ENCODE measurements at places on chromosomes 16 and 17. TPM values are rescaled to one million over a fixed set of nuclear protein-coding genes. Genes with fewer than 3 reads are reported as not detected.

Gene HOXB9
- total RNA-seq: 0.16 TPM

DNA sequence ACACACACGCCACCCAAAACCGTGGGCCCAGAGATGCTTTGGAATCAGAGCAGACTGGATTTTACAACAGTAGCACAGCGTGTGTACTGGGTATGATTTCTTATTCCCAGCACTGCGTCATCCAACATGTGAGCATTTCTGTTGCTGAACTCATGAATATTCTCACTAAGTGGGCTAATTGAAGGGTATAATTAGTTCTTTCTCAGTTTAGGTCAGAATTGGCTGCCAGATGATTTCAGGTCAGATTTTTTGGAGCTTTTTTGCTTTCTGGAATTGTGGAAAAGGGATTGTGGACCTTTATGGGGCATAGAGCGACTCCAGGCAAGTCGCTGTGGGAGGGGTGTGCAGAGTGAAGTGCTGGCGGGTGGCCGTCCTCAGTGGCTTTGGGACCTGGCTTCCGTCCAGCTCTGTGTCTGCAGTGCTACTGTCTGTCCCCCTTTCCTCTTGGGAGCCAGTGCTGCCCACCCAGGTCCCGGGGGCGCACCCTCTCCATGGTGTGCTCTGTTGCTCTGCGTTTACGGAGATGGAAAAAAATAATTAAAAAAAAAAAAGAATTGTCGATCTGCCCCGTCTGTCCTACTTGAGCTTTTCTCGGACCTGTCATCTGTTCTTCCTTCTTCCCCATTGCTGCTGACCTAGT, 25.0 kb downstream of the FOXK2 start:
- no peak for DNase-seq

DNA sequence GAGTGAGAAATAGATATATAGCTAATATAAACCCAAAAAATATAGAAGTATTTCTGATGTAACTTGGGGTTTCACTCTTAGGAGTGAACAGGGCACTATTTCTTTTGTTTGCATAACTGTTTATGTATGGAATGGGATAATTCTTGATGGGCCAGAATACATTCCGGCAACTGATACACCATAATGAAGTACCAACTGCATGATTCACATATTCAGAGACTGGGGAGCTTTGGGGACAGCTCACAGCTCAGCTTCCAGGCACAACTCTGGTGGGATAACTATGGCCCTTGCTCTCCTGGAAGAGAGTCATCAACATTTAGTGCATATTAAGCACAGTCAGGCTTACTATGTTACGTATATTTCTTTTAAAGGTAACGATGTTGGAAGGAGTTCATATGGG, 42.1 kb upstream of the ADCY7 start:
- no peak for DNase-seq

DNA sequence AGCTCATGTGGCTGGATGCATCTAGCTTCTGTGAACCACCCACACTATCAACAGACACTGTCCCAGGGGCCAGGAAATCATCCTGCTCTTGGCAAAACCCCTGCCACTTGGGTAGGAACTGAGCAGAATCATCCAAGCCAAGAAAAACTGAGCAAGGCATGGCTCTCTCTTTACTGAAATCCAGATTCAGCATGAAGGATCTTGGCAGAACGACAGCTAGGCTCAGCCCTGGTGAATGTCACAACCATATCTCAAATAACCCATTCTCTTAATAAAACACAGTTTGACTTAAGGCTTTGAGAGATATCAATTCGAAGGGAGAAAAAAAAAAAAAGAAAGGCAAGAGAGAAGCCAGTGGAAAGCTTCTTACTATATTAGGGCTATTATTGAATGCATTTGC, 72.2 kb downstream of the MAF start:
- no peak for DNase-seq

- DNase-seq: peak; percentile 47
Measured at GRCh38 chr16:28210979-28211588, 681 bp downstream of the XPO6 start.

DNA sequence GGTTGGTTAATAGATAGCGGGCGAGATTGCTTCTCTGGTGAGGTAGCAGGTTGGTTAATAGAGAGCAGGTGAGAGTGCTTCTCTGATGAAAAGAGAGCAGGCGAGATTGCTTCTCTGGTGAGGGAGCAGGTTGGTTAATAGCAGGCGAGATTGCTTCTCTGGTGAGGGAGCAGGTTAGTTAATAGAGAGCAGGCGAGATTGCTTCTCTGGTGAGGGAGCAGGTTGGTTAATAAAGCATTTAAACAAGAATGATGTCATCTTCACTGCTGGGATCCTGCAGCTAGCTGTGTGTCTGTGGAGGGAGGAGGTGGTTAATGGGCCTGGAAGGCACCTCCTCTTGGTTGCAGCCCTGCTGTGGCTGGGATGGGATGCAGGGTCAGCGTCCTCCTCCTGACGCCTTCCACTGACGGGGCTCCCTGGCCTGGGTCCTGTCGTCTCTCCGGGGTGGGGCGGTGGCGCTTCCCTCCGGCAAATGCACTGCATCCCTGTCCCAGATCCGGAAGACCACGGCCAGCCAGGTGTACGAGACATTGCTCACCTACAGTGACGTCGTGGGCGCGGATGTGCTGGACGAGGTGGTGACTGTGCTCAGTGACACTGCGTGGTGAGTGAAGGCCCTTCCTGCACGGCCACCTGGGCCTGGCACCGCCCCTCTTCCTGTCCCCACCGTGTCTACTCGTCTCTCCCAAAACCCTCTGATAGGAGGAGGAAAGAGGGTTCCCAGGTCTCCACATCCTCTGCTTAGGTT, 99.2 kb upstream of the ZNF750 start:
- DNase-seq: no peak

- DNase-seq: no peak
Measured at GRCh38 chr16:74275031-74275636, 21.5 kb upstream of the PSMD7 start.

Gene HCRT
- not detected for total RNA-seq

DNA sequence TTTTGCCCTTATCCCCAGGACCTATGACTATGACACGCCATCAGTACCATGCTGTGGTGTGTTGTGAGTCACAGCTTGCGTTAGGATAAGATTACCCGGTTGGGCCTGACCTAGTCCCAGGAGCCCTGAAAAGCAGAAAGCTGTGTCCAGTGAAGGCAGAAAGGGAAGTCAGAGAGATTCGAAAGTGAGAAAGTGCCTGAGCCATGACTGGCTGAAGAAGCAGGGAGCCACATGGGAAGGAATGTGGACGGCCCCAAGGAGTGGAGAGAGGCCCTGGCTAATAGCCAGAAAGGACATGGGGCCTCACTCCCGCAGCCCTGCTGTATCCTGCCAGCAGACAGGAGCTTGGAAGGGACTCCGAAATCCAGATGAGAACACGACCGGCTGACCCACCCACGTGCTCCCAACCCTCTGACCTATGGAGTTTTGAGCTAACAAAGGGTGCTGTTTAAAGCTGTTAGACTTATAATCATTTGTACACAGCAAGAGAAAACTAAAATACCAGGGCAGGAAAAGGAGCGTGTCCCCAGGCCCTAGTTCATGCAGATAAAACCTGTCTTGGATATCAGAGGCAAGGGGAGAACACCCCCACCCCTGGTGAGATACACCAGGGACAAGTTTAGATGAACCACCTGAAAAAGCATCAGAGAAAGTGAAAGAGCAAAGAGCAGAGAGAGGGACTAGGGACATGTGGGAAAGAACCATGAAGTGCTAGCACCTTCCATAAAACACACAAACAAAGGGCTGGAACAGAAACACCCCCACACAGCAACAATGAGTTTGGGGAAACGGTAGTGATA, 115.3 kb downstream of the SLC39A11 start:
- DNase-seq: no peak

- no peak for DNase-seq
Measured at GRCh38 chr17:58046239-58047094, 36.8 kb upstream of the DYNLL2 start.

DNA sequence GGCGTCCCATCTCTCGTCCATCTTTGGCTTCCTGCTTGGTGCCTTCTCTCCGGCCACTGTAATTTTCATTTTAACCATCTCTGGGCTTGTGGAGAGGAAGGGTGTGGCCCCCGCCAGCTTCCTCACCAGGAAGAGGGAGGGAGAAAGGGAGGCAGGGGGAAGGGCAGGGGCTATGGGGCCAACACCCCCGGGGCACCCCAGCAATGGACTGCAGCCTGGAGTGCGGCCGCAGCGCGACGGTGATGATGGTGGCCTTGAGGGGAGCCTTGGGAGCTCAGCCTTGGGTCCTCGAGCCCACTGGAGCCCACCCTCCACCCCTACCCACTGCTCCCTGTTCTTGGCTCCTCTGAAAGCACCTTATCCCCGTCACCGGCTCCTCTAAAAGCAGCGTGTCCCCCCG, 9.5 kb downstream of the METRNL start:
- DNase-seq: no peak

GRCh38 chr16:56344518-56345405, 80.6 kb downstream of the AMFR start:
- no peak for DNase-seq

GRCh38 chr16:934178-934577, 36.6 kb downstream of the LMF1 start:
- DNase-seq: no peak

GRCh38 chr17:39325528-39326240, 75.7 kb downstream of the FBXL20 start:
- DNase-seq: no peak

Gene SLFN14
- not detected for total RNA-seq

DNA sequence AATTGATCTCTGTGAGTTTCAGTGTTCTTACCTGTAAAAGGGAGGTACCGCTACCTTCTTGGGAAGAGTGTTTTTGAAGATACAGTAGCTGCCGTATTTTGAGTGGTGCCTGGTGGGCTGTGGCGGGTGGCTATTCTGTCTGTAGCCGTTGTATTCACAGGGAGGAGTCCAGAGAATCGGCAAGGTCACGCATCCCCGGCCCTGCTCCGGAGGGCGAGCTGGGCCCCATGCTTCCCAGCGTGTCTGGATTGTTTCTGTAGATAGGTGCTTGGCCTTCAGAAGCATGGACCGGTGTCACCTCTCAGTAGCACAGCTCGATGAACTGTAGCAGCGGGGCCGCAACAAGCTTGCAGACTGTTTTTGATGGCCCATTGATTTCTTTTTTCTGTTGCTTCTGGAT, 295.6 kb downstream of the CPPED1 start:
- no peak for DNase-seq

Gene PGAP3
- total RNA-seq: 14.0 TPM

DNA sequence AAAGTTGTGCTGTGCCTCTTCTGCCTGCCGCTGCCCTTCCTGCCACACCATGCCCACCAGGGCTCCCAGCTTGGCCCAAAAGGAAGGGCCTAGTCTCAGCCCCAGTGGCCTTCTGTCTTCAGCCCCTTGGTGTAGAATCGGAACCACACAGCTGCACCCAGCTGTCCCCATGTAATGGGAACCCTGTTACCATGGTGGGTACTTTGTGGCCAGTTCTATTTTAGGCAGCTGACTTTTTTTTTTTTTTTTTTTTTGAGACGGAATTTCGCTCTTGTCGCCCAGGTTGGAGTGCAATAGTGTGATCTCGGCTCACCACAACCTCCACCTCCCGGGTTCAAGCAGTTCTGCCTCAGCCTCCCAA, 163.3 kb upstream of the GSE1 start:
- no peak for DNase-seq

DNA sequence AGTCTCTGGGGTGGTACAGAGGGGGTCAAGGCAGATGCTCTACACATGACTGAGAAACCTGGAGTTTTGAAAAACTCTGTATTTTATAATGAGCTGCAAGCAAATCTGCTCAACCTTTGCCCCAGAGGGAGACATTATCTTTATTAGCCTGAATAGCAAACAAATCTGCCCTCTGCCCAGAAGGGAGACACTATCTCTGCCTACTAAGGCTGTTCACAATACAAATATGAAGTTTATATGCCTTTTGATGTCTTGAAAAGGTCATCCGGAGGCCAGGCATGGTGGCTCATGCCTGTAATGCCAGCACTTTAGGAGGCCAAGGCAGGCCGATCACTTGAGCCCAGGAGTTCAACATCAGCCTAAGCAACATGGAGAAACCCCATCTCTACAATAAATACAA, 11.0 kb upstream of the XYLT1 start:
- DNase-seq: no peak

Gene TBC1D28
- total RNA-seq: not detected

Gene ZSCAN32
- total RNA-seq: 13.2 TPM

GRCh38 chr17:33942414-33942813, 312.7 kb upstream of the CCL2 start:
- DNase-seq: no peak

Gene RANBP10
- 17.3 TPM for total RNA-seq

- no peak for DNase-seq
Measured at GRCh38 chr16:55756963-55757362, 75.9 kb downstream of the CES1 start.

Gene GRB7
- total RNA-seq: 0.74 TPM

Gene BEAN1
- not detected for total RNA-seq

- no peak for DNase-seq
Measured at GRCh38 chr17:72219137-72219823, 98.5 kb downstream of the SOX9 start.

GRCh38 chr17:75822800-75823166, 21.4 kb downstream of the UNC13D start:
- no peak for DNase-seq

Gene CACNG3
- not detected for total RNA-seq

Gene RGS9
- 16.3 TPM for total RNA-seq

Gene ABCA3
- total RNA-seq: 12.5 TPM

DNA sequence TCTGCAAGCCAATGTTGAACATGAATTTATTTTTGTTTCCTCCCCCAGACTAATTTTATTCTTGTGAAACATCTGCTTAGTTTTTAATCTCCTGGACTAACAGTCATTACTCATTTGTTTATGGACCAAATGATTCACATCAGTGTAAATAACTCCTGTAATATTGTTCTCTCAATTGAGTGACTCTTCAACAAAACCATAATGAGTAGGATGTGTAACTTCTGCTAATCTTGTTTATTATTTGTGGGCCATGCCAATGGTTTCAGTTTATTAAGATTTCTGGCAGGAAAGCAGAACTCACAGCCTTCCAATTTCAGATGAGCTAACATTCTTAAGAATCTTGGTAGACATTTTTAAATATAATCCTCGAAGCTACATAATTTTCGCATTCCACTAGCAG, 1216.3 kb upstream of the GOT2 start:
- no peak for DNase-seq

DNA sequence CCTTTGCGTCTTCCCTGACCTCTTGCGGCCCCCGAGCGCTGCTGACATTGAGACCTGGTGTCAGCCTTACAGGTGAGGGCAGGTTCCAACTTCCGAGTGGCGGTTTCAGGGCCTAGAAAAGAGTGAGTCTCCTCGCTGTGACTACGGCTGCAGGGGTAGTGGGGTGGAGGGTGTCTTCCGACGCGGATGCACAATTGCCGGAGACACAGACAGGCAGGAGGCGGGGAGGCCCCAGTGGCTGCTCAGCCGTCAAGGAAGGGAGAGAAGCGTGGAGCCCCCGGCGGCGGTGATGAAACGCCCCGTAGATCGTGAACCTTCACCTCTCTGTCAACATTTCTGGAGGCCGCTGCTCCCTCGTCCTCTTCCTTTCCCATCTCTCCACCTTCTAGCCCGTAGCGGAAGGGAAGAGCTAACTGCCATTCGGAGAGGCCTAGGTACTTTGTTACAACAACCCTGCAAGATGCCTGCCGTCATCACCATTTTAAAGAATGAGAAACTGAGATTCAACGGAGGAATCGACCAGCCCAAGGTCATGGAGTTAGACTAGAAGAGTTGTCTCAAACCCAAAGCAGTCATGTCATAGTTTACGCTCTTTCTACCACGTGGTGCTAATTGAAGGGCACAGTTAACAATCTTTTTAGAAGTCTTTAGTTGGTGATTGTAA, 485 bp downstream of the DNAJA3 start:
- DNase-seq: no peak

Gene CPSF4L
- total RNA-seq: not detected

- DNase-seq: no peak
Measured at GRCh38 chr17:77354670-77355455, 214.1 kb downstream of the SEC14L1 start.

- DNase-seq: no peak
Measured at GRCh38 chr17:673200-673681, 41.4 kb downstream of the VPS53 start.

Gene ETV4
- total RNA-seq: 12.8 TPM

All from activated T-helper 2 cell treated with anti-CD3 and anti-CD28 coated beads, Interferon-gamma antibody, Interleukin-2, Interleukin-4, amounts not matched to agents 10 μg/mL and 5 μg/mL and 100 μg/mL, durations not matched to agents 14 hours and 24 hours and 36 hours (primary cell).